ENCODE measurements at places on chromosomes 11 and 22.

- DNase-seq = no peak
These were observed 33.3 kb downstream of the MICAL2 start for GRCh38 chr11:12143461-12144258.

- DNase-seq = peak; percentile 39
These were observed 340.8 kb upstream of the MTNR1B start for GRCh38 chr11:92628401-92629292.

GRCh38 chr11:77598195-77598594 is 8.4 kb downstream of the AQP11 start:
- DNase-seq = no peak

DNA sequence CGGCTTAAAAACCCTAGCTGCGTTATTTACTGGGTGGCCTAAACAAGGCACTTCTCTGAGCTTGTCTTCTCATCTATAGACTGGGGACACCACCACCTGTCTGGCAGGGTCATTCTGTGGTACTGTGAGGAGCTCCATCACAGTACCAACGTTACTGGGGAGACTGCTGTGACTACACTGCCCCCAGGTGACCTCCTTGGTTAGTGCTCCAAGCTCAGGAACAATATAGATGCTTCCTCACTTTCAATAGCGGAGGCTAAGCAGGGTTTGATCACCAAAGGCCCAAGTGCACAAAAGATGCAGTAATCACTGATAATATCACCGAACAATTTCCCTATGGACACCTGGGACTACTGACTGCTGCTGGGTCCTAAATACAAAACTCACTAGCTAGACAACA is 18.8 kb downstream of the PRPF19 start:
- DNase-seq = peak; percentile 87

DNA sequence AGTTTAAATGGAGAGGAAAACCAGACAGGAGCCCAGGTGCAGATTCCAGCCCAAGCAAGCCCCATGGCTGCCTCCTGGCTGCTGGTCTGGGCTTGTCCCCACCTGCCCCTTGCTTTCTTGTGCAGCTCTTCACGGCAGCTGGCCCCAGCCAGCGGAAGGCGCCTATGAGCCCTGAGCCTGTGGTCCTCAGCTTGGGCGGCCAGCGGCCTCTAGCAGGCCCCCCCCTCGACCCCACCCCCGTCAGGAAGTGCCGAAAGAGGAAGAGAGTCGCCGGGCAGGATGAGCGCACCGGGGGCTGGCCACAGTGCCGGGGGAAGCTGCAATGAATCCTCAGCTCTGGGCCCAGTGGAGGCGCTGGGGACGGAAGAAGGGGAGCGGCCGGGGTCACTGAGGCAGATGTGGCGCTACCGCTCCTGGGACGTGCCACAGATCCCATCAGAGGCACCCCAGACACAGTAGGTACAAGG is 2.1 kb upstream of the DGKZ start:
- DNase-seq = no peak

GRCh38 chr11:114949614-114950351 is 271.5 kb downstream of the NXPE2 start:
- no peak for DNase-seq

- DNase-seq = no peak
These were observed 18.5 kb downstream of the FIBIN start for GRCh38 chr11:27012234-27012921.

- DNase-seq = no peak
These were observed 353.2 kb downstream of the ETS1 start for GRCh38 chr11:128234143-128234542.

- DNase-seq = no peak
These were observed 7.6 kb downstream of the SLC39A13 start for GRCh38 chr11:47415949-47416472.

- DNase-seq = no peak
These were observed 69.0 kb downstream of the EFCAB6 start for GRCh38 chr22:43743131-43743530.

DNA sequence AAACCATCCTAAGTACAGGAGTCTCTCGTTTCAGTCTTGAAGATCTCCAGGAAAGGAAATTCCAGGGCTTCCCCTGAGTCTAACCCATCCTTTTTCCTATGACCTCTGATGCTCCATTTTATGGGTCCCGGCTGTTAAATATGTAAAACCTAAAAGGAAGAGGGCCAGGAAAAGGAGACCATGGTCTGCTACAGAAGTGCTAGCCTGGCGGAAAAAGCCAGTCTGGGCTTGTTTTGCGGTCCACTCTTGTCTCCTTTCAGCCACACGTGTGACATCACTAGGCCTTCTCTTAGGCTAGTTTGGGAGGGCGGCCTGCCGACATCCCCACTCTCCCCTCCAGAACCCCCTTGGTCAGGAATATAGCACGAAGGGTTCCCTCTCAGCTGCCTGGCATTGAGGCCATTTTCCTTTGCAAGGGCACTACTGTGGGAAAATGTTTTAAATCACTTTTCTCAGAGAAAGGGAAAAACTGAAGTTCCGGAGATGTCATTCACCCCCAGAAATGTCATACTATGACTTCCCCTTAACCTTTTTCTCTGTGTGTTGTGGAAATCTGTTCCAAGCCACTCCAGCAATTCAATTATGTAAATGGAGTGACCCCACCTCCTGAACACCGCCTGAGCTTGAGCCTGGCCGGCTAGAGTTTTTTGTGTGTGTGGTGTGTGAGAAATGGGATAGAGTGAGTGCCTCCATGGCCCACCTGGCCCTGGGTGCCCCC is 86.9 kb downstream of the UBASH3B start:
- DNase-seq = no peak

DNA sequence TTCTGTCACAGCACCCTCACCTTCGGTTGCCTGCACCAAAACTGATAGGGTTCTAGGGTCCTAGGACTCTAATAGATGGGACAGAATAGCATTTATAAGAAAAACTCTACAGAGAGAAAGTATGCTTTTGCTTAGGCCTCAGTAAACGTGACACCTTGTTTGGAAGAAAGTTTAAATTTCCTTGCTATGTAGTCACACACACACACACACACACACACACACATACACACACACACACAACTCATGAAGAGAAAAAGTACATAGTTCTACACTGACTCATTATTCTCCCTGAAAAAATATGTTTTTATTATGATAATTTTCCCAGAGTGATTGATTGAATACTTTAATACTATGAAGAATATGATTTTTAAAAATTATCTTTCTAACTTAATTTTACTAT is 220.8 kb upstream of the SNX19 start:
- no peak for DNase-seq

- DNase-seq = peak; percentile 64
These were observed 1.5 kb downstream of the CASTOR1 start for GRCh38 chr22:30287648-30288418.

- DNase-seq = no peak
These were observed 16.5 kb downstream of the ATP6V1E1 start for GRCh38 chr22:17612057-17612456.

GRCh38 chr22:37289156-37289735 is 6.9 kb downstream of the CYTH4 start:
- DNase-seq = no peak

GRCh38 chr11:95128602-95129001 is 39.0 kb downstream of the ENDOD1 start:
- DNase-seq = no peak

GRCh38 chr11:86372586-86372985 is 2.1 kb upstream of the CCDC81 start:
- DNase-seq = no peak

- DNase-seq = no peak
These were observed 1.1 kb upstream of the ENTHD1 start for GRCh38 chr22:39894554-39895092.

GRCh38 chr11:27018902-27019529 is 21.6 kb upstream of the BBOX1 start:
- DNase-seq = no peak

DNA sequence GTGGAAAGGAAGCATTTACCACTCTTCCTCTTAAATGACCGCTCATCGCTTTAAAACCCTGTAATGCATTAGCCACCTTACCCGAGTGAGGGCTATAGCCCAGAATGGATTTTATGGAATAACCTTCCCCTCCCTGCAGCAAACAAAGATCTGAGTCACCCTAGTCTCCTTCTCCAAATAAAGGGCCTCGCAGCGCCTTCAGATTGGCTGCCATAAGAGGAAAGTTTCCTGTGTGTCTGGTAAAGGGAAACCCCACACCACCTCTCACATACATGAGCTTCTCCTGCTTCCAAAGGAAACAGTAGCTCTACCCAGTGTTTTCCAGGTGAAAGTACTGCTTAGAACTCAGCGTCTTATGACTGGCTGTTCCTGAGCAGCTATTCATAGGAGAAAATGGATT is 47.8 kb downstream of the PPP2R1B start:
- no peak for DNase-seq

GRCh38 chr22:48555606-48556005 is 1272.1 kb downstream of the BRD1 start:
- no peak for DNase-seq

DNA sequence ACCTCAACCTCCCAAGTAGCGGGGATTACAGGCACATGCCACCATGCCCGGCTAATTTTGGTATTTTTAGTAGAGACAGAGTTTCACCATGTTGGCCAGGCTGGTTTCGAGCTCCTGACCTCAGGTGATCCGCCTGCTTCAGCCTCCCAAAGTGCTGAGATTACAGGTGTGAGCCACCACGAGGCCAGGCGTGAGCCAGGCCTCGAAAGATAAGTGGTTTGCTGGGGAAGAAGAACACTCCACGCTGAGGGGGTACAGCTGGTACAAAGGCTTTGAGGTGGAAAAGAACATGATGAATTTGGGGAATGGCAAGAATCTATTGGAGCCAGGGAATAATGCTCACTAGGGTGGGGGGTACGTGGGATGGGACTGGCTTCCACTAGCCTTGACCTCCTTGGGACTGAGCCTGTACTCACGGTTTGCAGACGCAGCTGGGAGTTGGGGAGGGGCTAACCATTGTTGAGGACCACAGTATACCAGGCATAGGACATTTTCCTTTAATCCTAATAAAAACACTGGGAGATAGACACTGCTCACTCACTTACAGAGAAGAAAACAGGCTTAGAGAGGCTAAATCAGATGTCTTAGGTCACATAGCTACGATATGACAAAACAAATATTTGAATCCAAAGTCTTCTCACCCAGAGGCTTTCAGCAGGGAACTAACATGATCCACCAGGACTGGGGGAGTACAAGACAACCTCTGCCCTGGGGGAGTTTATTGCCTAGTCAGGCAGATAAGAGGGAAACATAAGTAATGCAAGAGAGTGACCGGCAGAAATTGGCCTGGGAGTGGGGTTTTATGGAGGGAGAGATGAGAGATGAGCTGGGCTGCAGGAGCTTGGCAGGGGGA is 4.9 kb downstream of the SLCO2B1 start:
- no peak for DNase-seq

- no peak for DNase-seq
These were observed 8.2 kb upstream of the SCUBE2 start for GRCh38 chr11:9099617-9100016.

DNA sequence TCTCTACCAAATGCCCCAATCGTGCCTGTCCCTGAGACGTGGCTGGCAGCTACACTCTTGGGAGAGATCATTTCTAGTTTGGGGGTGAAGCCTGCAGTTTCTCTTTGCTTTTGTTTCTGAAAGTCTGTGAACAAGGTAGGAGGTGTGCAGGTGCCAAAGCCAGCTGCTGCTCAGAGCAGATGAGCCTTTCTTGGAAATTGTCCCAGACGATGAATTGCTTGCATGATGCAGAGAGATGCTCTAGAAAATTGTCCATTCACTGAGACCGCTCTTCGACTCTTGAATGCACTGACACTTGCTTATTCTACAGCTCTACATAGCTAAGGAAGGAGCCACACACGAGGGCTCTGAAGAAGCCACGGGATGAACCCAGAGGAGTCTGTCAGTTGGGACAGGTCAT is 225.6 kb upstream of the E2F8 start:
- DNase-seq = peak; percentile 35

DNA sequence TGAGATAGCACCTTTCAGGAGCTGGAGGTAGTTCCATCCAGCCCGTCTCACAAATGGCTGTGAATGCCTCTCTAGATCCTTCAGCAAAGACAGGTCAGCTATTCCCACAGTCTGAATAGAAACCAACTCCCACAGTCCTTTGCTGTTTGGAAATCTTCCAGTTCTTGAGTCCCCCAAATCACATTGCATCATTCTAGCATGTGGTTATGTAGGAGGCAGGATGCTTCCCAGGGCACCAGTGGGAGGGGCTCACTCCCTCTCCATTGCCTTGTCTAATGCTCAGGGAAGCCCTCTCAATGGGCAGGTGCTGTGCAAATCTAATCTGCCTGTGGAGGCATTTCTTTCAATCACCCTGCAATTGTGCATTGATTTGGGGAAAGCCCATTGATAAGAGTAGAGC is 14.6 kb downstream of the NAV2 start:
- no peak for DNase-seq

- no peak for DNase-seq
These were observed 14.9 kb upstream of the PVALB start for GRCh38 chr22:36831717-36832116.

DNA sequence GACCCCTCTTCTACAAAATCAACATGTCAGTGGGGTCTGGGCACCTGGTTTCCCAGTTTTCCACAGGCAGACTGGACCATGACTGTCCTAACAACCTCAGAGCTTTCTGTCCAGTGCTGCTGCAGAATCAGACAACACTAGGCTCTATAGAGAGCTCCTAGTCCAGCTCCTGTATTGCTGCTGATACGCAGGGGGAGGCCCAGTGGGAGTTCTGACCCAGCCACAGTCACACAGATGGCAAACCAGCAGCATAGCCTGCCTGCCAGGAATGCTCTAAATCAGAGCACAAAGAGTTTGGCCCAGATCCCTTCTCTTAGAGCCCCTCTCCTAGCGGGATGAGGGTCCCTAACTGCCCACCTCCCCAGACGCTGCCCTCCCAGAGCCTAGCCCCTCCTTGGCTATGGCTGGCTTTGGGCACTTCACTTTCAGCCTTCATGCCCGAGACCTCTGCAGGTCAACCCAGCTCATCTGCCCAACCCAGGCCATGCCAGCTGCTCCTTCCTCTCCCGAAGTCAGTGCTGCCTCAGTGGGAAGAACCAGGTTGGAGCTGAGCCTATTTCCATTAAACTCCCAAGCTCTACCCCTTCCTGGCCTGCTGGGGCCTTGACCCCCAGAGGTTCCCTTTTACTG is 15.8 kb upstream of the SLCO2B1 start:
- DNase-seq = no peak

DNA sequence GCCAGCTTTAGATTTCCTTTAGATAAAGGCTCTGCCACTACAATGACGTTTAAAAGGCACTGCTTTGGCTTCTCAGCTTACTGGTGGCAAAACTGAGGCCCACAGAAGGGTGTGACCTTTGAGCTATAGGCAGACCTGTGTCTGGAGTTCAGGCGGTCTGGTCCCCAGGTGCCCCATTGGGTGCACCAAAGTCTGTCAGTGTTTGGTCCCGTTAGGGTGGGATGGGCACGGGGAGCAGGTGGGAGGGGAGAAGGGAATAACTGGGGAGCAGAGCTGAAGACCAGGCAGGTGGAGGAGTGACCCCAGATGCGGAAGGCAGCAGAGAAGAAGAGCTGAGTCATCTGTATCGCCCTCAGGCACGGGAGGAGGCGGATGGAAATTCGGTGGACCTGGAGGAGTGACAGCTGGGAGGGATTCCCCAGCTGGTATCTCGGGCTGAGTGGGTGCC is 45.3 kb upstream of the GCAT start:
- no peak for DNase-seq

DNA sequence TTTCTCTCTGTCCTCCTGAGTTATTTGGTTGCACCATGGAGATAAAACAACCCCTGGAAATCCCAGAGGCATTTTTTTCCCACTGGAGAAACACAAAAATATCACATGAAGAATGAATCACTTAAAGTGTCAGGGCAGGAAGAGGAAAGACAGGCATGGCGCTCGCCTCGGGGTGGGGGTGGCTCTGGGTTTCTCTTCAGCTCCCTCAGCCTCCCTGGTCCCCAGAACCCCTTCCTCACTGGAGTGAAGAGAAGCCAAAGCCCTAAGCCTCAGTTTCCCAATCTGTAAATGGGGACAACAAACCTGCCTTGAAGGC is 938 bp downstream of the SHISAL1 start:
- no peak for DNase-seq

GRCh38 chr11:96307776-96308140 is 35.2 kb downstream of the MAML2 start:
- no peak for DNase-seq

Measured in NCI-H1092 (cell line).